ENCODE measurements at places on chromosomes 1 and 21. TPM values are rescaled to one million over a fixed set of nuclear protein-coding genes. Genes with fewer than 3 reads are reported as not detected.

NBPF8 gene
- total RNA-seq, result 15.7 TPM

GRCh38 chr1:217876896-217877295 is 245.8 kb downstream of the SPATA17 start:
- no peak for DNase-seq

- no peak for DNase-seq
Measured at GRCh38 chr1:155081472-155082300, 3.0 kb downstream of the EFNA3 start.

PLEKHA6 gene
- 11.5 TPM for total RNA-seq

DNA sequence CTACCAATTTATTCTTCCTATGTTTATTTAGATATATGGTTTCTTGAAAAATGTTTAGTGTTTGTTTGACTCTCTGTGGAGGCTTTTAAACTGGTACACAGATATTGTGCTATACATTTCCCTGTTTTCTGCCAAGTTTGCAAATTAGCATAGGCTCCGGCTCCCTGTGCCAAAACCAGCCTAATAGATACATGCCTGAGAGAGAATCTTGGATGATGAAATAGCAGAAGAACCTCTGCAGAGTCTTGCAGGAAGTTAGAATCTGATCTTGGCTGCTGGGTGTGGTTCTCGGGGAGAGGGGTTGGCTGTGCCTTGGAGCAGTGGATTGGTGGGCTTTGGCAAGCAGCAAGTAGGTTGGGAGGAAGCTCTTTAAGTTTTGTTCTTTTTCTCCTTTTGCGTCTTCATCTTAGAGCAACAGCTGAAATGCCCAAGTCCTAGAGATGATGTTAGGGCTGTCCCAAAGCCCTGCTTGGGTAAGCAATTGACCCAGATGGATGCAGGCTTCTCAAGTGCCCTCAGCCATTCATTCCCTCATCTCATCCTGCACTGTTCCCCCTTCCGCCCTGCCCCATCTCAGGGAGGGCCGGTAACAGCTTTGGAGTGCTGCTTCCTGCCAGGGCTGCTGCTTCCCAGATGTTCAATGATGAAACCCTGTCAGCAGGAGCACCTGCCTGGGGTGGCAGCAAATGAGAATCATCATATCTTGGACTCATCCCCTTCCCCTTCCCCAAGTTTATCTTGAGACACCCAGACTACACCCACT is 9.3 kb downstream of the PLA2G2A start:
- DNase-seq, result no peak

SLAMF9 gene
- not detected for total RNA-seq

- DNase-seq, result no peak
Measured at GRCh38 chr21:32193098-32193465, 85.8 kb downstream of the MIS18A start.

- DNase-seq, result no peak
Measured at GRCh38 chr1:248886237-248886895, 19.7 kb upstream of the PGBD2 start.

DNA sequence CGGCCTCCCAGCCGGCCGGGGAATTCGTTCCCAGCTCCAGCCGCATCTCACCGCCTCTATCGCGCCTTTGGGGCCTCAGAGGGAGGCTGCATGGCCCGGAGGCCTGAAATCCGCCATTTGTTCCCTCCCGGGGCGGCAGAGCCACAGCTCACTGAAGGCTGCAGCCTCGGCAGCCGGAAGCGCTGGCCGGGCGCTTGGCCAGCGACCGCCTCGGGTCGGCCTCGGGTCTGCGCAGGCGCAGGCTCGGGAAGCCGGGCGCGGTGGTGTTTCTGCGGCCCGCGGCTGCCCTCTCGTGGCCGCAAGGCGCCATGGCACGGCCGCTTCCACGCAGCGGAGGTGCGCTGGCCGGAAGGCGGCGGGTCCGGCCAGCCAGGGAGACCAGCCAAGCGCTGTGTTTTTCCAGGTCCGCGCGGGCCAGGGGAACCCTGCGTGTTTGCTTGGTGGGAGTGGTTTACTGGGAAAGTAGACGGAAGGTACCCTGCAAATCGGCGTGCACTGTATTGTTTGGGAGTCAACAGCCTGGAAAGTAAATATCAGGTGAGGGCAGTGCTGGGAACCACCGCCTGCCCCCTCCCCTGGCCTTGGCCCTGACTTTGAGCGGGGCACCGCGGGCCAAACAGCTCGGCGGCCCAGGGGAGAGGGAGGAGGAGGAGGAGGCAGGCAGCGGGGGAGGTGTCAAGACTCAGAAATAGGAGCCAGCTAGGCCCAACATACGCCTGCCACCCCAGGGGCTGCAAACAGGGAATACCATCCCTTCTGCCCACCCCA is 52.7 kb upstream of the CD34 start:
- peak; percentile 94 for DNase-seq

DNA sequence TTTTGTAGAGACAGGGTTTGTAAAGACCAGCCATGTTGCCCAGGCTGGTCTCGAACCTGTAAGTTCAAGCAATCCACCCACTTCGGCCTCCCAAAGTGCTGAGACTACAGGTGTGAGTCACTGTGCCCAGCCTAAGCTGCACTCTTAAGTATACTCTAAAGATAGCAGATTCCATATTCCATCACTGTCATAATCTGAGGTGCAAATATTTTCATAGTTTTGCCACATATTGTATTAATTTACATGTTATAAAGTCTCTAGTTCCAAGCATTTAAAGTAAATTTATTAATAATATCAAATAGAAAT is 121.3 kb downstream of the HFM1 start:
- no peak for DNase-seq

DNA sequence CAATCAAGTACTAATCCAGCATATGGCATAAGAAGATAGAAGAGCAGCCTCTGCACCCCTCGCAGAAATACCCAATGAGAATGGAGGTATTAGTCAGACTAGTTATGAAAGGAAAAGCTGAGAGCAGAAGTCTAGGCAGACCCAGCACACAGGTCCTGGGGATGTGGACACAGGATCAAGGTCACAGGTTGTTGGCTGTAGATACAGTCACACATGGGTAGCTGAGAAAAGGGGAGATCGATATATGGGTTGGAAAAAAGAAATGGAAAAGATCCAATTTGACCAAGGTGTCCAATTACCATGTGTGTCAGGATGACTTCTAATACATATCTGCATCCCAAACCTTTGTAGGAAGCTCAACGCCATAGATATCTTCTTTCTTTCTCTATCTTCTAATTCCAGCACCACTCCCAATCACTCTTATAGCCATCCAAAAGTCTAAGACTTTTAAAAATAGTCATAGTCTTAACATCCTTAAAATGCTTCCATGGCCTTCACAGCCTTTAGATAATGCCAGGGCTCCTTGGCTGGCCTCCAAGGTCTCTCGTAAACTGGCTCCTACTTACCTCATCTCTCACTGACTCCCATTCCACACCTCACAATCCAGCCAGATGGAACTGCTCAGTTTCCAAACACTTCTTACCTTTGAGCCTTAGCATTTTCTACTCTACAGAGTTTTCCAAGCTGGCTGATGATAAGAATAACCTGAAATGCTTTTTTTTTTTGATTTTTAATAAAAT is 8.3 kb upstream of the ZC3H11B start:
- no peak for DNase-seq

SPRR1A gene
- total RNA-seq, result not detected

- DNase-seq, result no peak
Measured at GRCh38 chr1:24090736-24091135, 21.2 kb downstream of the MYOM3 start.

- DNase-seq, result no peak
Measured at GRCh38 chr1:246178717-246179311, 328.3 kb downstream of the SMYD3 start.

DNA sequence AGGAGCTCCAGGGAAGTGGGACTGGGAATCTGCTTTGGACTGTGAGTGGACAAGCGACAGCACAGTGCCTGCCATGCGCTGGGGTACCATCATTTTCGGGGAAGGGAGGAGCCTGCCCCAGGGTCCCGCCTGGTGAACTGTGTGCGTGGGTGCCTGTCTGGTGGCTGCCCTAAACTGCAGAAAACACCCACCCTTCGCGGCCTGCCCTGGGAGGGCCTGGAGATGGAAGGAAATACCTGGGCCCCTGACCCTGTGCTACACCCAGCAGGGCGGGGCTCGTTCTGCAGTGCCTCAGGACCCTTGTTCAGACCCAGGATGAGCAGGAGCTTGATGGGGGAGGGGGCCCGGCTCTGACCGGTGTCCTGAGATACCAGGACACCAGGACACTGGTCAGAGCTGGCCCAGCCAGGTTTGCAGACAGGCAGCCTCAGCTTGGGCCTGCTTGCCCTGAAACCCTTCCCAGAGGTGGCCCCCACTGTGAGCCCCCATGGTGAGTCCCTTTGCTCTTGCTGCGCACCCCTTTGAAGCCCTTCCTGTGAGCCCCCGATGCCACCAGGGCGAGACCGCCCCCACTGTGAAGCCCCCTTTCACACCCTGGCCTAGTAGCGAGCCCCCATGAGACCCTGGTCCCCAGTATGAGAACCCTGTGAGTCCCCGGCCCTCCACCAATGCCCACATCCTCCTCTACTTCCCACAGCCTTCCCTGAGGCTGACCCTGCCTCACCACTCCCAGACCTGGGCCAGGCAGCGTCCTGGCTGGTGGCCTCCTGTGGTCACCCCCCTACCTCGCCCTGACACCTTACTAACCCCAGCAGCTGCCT is 2.6 kb downstream of the GJC2 start:
- no peak for DNase-seq

BCAN gene
- total RNA-seq, result not detected

DNA sequence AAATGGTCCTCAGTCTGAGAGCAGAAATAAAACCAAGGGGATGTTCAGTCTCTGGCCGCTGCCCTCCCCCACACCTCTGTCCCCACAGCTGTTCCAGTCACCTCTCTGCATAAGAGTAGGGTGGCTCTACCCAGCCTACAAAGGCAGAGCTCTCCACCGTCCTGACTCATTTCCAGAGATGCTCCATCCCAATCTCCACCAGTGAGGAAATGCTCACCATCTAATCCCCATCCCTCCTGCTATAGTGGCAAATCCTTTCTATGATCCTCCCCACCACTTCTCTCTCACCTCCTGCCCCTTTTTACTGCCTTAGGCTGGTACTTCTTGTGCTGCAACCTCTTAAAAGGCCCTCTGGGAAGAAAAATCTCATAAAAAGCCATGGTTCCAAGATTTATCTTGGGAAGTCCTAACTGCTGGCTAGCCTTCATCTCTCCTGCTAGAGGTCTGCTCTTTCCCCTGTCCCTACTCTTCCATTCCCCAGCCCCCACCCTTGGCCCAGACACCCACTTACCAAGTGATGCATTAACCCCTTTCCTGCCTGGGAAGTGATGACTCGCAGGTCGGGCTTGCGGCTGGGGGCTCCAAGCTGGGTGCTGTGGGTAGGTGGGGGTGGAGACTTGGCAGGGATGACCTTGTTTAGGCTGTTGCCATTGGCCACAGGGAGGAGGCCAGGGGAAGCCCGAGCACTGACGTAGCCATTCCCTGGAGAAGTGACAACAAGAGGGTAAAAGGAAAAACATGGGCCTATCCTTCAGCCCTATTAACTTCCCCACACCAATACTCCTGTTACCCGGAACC is 23.9 kb downstream of the MEF2D start:
- DNase-seq, result peak; percentile 45

GRCh38 chr1:160868141-160868540 is 5.5 kb upstream of the CD244 start:
- DNase-seq, result no peak

DNA sequence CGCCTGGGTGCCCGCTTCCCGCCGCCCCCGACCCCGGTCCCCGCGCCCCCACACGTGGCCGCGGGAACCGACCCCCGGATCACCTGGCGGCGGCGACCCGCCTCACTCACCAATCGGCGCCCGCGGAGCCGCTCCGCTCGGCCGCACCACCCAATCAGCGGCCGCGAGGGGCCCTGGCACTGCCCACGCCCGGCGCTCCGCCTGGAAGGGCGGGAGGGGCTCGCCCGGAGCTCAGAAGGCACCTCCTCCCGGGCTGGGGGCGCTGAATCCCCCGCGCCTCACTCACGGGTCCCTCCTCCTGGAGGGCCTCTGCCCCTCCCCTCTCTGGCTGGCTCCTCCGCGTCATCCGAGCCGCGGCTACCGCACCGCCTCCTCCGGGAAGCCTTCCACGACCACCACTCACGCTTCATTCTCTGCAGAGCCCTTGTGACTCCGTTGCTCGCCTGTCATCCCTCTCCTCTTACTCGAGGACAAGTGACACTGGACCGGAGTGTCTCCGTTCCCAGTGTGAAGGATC is 374 bp downstream of the SH2D5 start:
- peak; percentile 46 for DNase-seq

DNA sequence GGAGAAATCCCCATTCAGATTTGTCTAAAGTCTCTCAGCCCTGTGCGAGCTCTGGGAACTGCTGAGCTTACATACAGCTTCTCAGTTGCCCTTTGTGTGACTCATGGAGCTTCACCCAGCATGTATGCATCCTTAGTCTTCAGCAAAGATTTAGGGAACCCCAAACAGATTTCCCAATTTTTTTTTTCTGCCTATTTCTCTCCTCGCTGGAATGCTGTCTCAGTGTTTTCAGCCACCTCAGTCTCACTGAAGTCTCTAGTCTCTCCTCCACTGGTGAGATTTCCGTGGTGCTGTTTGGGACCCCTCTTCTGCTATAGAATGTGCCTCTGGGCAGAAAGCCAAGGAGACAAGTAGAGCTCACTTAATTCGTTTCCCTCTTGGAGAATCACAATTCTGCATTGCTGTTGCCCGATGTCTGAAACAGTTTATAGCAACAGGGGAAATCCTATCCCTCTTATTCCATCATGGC is 28.1 kb upstream of the TXLNA start:
- DNase-seq, result peak; percentile 16

DTL gene
- 26.5 TPM for total RNA-seq

All from endothelial cell of umbilical vein (primary cell).